Globus pallidus (tissue), 1 donor: ENCODE measurements at places on chromosomes 6 and 20.

- DNase-seq = no peak
Observed at GRCh38 chr6:146177785-146178184, 148.9 kb downstream of the GRM1 start.

DNA sequence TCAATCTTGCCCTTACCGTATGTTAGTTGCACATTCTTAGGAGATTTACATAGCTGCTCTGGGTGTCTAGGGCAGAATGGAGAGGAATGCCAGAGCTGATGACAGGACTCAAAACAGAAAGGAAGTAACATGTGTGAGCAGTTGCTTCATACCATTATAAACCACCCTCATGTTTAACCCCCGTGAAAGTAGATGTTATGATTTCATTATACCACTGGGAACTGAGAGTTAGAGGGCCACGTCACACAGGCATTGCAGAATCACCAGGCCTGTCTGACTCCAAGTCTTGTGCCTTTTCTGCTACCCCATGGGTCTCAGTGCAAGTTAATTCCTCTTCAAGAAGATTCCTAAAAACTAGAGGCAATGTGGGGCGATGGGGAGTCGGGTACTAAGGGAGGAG, 23.5 kb upstream of the SIM1 start:
- no peak for DNase-seq

DNA sequence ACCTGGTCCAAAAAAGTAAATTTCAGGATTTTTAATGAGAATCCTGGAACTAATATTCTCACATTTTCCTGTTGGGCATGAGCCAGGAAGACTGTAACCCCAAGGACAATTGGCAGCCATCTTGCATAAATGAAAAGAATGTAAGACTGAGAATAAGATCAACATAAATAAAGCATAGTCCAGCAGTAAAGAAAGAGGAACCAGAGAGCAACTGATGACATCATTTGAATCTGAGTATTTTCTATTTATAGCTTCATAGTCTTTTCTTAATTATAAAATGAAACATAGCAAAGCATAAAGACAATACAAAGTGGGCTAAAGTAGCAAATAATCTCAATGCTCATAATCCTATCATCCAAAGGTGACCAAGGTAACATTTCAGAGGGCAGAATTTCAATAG, 26.6 kb upstream of the FBXL4 start:
- DNase-seq = no peak

- no peak for DNase-seq
Observed at GRCh38 chr6:154864066-154864430, 130.8 kb downstream of the SCAF8 start.

DNA sequence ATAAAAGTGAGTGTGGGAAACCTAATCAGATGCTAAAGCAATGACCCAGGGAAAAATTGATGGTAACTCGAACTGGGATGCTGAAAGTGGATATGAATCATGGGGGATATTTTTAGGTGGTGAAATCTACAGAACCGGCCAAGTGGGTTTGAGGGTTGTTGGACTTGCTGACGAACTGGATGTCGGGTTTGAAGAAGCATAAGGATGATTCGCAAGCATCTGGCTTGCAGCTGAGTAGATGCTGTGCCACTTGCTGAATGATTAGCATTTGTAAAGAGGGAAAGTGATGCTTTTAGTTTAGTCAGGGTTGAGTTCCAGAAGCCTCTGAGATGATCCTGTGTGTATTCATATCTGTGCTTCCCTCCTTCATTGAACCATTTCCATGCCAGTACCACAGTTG, 54.9 kb downstream of the UBR2 start:
- no peak for DNase-seq

DNA sequence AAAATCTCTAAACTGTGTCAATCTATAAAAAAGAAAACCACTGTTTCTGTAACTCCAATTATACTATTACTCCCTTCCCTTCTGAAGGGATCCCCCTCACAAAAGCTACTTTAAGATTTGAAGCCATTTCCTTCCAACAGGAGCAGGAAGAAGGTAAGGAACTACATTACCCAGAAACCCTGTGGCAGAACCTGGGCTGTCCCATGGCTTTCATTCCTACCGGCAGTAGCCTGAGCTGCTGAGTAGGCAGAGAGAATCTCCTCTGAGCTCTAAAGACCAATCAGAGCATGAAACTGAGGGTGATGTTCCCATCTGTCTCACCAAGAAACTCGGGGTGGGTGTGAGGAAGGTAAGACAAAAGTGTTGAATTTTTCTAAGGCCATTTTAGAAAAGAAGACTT, 108.0 kb upstream of the LRFN2 start:
- no peak for DNase-seq

- DNase-seq = no peak
Observed at GRCh38 chr6:125906158-125906998, 50.2 kb upstream of the HINT3 start.

- no peak for DNase-seq
Observed at GRCh38 chr6:23752414-23752813, 373.6 kb upstream of the NRSN1 start.

GRCh38 chr6:69980624-69981023, 114.3 kb downstream of the COL19A1 start:
- DNase-seq = no peak

- DNase-seq = no peak
Observed at GRCh38 chr20:29299811-29300578, 1957.5 kb upstream of the DEFB115 start.

DNA sequence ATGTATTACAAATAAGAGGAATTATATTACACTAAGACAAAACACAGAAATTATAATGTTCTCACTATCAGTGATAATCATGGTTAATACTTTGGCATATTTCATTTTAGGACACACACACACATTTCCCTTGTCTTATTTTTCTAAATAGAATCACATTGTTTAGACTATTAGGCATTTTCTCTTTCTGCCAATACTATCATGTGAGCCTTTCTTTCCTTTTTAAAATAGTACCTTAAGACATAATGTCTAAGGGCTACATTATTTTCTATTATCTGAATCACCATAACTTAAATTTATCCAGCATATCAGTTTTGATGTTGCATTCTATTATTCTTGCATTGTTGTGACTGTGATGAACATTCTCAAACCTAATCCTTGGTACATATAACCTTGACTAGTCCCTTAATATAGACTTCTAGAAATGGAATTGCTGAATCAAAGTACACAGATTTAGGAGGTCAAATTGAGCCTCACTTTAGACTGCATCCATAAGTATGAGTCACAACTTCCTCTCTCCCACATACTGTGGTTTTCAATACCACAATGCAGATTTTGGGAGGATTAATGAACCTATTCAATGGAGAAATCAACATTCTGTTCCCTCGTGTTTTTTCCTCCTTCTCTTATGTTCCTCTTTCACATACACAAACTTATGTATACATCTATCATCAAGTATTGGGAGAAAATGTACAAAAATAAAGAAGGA, 212.6 kb downstream of the MOXD1 start:
- no peak for DNase-seq

DNA sequence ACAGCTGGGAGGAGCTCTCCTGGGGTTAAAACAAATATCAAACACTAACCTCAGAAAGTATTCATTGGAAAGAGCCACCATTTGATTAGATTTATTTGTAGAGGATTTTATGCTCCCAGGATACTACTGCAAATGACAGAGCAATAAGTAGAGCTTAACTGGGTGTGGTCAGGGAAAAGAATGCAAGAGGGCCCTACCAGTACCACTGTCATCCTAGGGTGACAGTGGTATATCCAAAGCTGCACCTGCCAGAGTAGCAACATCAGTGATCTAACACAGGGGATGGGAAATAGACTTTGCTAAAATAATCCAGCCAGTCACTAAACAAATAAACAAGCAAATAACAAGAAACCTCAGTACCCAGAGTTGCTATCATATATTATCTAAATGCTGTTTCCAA, 29.7 kb downstream of the ERGIC3 start:
- DNase-seq = no peak

DNA sequence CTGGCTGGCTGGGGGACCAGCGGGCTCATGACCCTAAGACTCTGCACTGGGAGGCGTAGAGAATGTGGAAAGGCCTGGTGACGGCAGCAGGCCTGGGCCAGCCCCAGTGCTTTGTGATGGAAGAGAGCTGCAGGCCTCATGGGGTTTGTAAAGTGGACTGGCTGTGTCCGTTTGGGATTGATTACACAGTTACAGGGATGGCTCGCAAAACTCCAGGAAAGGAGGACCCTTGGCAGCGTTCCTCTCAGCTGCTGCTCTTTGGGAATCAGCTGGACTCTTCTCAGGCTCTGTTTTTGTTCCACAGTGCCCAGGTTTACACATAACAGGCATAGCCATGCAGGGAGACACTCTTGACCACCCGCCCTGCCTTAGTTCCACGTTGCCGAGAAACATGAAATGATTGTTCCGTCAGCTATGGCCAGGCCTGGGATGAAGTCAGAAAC, 89.0 kb downstream of the SLX4IP start:
- DNase-seq = peak; percentile 47

DNA sequence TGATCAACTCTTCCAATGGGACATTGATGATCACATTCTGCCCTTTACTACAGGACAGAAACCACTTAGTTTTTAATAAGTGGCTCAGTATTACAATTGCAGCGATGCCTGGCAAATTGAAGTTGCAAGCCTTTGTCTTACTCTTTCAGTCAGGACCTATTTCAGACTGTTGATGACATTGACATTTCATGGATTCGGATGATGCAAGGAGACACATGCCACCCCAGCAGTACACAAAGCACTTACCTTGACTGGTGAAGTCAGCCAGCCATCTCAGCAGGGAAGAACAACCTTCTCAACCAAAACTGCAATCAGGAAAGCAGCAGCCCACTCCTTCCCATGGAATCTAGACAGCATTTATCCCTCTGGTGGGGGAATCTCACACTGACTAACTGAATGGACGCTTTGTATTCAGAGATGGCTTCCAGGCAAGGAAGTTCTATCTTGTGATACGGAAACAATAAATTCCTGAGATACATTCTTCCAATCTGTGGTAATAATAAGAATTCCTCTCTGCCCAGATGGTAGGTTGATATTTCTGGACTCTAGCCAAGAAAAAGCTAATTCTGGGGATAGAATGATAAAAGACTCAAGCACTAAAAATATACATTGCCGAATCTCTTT, 24.8 kb downstream of the NFYA start:
- peak; percentile 6 for DNase-seq

DNA sequence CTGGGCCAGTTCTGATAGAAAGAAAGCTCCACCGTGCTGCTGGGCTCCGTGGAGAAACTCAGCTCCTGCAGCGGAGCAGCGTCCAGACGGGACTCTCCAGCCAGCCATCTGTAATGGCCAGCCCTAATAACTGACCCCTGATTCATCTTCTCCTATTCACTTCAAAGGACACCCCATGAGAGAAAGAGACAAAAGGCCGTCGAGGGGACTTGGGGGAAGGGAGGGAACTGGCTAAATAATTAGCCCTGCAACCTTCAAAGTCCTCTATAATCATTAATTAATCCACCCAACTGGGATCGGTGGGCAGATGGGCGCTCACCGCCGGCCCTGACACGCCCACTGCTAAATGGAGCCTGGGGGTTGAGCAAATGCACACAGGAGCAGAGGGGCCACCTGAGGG, 512.4 kb downstream of the CD83 start:
- no peak for DNase-seq

DNA sequence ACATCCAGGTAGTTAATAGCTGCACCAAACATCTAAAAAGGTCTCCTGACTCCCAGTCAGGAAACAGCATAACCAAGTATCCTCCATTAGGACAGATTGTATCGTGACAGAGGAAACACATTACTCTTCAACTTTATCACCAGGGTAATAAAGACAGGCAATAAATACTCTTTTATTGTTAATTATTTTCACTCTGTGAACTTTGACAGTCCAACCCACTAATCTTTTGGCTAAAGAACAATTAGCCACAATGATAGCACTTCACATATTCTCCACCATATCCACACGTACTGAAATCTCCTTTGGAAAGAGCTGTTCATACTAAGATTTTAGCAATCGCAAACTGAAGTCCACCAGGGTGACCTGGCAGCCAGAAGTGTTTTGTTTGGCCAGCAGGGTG, 46.4 kb downstream of the ARHGAP18 start:
- DNase-seq = no peak

DNA sequence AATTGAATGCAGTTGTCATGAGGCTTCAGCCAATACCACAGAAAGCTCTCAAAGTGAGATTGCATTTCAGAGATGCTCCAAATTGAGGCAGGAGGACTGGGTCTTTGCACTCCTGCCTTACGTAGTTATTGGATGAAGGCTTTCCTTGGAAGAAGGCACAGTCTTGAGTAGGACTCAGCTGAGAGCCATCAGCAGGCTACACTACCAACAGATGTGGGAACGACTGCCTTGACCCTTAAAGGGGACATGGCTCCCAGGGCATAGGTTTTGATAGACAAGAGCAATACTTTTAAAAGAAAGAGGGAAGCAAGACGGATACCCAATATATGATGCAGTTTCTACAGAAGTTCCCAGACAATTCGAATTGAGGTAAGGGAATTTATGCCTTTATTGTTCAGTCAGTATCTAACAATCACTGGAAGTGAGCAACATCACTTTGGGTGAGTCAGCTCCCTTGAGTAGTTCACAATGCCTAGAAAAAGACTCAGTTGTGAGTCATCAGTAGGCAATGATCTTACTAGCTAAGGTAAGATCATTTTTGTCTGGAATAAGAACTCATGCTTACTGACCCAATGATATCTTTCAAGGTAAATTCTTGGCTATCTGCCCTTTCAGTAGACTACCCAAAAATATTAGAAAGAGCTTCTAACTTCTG, 390.8 kb downstream of the GJA1 start:
- DNase-seq = no peak

DNA sequence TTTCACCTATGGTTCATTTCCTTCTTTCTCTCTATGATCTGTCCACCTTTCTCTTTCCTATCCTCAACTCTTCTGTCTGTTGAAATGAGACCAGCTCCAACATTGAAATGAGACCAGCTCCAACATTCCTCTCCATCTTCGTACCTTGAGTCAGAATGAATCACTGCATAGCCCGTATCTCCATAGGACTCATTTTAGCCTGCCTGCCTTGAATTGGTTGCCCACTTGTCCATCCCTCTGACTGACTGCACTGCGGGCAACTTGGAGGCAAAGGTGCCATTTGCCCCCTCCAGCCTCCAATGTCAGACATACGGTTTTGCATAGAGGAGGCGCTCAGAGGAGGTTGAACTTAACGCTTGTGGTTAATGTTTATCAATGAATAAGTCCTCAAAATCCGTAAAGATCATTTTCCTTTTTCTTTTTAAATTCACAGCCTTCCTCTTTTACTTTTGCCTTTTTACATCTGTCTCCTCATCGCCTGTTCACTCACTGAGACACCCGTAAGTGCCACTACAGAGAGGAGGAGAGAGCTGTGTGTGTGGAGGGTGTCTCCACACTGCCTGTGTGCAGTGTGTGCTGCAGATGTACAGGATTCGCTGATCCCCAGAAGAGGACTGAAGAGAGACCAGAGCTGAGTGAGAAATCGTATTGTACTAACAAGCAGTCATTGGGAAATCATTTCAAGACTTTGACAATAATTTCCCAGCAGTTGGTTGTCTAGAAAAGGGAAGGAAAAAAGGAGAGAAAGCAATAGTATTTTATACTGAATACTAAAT, 579.6 kb upstream of the MAP3K7 start:
- DNase-seq = no peak

- no peak for DNase-seq
Observed at GRCh38 chr20:24448170-24448569, 21.3 kb upstream of the SYNDIG1 start.

- DNase-seq = no peak
Observed at GRCh38 chr20:7627734-7628663, 312.3 kb downstream of the HAO1 start.
